ENCODE measurements at places on chromosomes 7 and 10.
A peak's percentile ranks its signal among the peaks of the same experiment; 100 is the strongest.

GRCh38 chr7:5177060-5177459 lies 13.0 kb upstream of the WIPI2 start:
- no peak for DNase-seq

- no peak for DNase-seq
Observed at GRCh38 chr10:101858723-101859500, 15.3 kb upstream of the KCNIP2 start.

DNA sequence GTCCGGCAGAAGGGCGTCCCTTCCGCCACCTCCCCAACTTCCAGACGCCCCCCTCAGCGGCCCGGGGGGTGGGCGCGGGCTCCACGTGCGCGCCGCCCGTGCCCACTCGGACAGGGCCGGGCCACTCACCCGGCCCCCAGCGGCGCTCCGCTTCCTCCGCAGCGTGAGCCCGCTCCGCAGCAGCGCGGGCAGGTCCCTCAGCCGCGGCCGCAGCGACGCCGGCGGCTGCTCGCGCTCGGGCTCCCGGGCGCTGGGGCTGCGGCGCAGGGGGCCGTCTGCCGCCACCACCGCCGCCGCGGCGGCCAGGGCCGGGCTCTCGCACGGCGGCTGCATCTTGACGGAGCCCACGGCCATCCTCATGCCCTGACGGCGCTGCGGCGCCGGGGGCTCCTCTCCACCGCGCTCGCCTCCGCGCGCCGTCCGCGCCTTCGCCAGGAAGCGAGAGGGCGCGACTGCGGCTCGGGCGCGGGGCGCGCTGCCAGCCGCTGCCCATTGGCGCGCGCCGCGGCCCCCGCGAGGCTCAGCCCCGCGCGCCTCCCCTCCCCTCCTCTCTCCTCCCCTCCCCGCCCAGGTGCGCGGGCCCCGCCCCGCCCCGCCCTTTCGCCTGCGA lies at the start of gene RAPGEF5:
RAPGEF5 (minus strand) TSS at position 454 of the 610 bp plus-strand sequence; CDS start at position 360, 94 bp downstream.
- peak; percentile 58 for DNase-seq

GRCh38 chr10:106672517-106673175 lies 491.9 kb downstream of the SORCS1 start:
- no peak for DNase-seq

DNA sequence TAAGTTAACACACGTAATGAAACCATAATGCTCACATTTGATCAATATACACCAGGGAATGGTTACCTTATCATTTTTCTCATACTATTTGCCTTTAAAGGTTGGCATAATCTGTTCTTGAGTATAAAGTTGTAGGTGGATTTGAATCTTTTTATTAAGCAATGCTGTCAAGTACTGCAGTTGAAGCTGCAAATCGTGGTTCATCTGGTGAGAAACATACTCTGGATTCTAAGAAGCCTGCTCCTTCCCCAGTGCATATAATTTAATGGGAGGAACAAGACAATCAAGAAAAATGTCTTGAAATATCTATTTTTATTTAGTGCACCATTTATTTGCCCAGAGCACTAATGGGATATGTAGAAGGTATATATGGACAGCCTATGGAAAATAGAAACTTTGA lies 68.7 kb upstream of the DLX6 start:
- DNase-seq, result no peak

GRCh38 chr10:77431209-77431611 lies 206.4 kb downstream of the KCNMA1 start:
- peak; percentile 27 for DNase-seq

DNA sequence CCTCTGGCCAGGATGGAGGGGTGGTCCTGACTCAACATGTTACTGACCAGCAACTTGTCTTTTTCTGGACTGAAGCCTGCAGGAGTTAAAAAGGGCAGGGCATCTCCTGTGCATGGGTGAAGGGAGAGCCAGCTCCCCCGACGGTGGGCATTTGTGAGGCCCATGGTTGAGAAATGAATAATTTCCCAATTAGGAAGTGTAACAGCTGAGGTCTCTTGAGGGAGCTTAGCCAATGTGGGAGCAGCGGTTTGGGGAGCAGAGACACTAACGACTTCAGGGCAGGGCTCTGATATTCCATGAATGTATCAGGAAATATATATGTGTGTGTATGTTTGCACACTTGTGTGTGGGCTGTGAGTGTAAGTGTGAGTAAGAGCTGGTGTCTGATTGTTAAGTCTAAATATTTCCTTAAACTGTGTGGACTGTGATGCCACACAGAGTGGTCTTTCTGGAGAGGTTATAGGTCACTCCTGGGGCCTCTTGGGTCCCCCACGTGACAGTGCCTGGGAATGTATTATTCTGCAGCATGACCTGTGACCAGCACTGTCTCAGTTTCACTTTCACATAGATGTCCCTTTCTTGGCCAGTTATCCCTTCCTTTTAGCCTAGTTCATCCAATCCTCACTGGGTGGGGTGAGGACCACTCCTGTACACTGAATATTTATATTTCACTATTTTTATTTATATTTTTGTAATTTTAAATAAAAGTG lies 6.0 kb downstream of the PLAU start:
- no peak for DNase-seq

- no peak for DNase-seq
Observed at GRCh38 chr10:132721725-132722124, 64.2 kb downstream of the NKX6-2 start.

DNA sequence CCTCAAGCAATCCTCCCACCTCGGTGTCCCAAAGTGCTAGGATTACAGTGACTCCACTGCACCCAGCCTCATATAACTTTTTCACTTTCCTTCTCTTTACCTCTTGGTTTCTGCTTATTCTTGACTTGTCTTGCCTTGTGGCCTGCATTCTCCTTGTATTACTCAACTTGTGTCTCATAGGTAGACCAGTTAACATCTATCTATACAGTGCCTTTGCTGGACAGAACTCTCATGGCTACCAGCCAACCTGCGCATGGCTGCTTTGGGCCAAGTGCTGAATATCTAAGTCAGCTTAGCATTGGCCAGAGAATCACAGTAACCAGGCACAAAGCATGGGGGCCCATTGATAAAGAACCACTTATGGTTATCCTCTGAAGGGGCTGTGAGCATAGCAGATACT lies 42.6 kb upstream of the ZNRF2 start:
- no peak for DNase-seq

- no peak for DNase-seq
Observed at GRCh38 chr10:33609546-33609945, 275.1 kb upstream of the NRP1 start.

DNA sequence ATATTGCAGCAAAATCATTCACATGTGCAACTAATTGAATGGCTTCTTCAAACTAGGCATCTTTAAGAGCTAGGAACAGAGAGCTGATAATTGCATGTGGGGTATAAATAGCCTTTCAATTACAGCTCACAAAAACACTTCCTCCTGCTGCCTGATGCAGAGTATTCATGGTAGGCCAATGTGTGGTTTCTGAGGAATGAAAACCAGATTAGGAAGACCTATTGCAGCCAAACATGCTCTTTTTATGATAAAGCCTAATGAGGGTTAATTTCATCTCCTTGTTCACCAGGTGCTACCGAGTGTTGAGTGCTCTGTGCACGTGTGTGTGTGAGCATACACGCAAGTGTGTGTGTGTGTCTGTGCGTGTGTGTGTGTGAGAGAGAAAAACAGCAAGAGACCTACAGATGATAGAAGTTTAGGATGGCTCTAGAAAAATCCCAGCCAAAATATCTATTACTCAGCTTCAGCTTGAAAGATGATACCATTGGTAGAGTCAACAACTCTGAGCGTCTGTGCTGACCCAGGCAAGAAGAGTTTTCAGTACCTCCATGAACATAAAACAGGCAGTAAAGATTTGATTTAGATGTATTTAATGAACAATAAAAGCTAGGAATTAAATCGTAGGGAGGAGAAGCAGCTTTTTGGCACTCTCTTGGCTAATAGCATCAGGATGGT lies 448.5 kb upstream of the ANKRD30A start:
- no peak for DNase-seq

DNA sequence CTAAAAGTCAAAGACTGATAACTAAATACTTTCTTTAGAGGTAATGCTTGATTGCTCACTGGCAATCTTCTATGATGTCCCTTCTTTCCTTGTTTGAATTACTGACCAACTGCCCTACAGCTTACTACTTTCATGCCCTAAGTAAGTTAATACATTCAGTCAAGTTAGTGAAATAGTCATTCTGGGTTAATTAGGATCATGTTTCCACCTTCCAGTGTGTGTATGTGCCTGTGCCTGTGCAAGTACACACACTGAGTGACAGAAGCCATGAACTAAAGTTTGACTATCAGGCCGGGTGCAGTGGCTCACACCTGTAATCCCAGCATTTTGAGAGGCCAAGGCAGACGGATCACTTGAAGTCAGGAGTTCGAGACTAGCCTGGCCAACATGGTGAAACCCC lies 187.9 kb downstream of the CACNA2D1 start:
- no peak for DNase-seq

GRCh38 chr7:44042221-44042620 lies 2.3 kb upstream of the DBNL start:
- no peak for DNase-seq

DNA sequence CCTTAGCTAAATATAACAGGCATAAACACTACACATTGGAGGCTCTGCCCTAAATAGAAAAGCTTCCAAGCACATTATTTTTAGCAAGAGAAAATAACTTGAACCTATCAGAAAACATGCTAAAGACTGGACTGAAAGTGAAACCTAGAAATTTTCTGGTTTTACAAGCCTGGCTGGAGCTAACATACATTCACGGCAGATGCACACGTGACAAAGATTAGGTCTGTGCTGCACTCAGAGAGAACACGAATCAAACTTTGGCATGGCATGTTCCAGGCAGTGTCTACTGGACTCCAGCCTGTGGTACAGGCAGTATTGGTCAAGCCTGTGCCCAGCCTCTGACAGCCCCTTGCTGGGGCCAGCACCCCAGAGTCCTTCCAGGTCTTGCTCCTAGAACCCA lies 94.1 kb upstream of the PCBD1 start:
- no peak for DNase-seq

GRCh38 chr7:27250557-27251070 lies 8.0 kb downstream of the EVX1 start:
- DNase-seq, result no peak

DNA sequence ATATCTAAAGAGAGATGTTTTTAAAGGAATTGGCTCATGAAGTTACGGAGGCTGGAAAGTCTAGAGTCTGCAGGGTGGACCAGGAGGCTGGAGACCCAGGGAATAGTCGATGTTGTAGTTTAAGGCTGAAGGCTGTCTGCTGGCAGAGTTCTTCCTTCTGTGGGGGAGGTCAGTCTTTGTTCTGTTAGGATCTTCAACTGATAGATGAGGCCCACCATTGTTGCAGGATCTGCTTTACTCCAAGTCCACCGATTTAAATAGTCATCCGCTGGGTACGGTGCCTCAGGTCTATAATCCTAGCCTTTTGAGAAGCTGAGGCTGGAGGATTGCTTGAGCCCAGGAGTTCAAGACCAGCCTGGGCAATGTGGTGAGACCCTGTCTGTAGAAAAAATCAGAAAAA lies 50.0 kb downstream of the LMTK2 start:
- DNase-seq, result no peak

DNA sequence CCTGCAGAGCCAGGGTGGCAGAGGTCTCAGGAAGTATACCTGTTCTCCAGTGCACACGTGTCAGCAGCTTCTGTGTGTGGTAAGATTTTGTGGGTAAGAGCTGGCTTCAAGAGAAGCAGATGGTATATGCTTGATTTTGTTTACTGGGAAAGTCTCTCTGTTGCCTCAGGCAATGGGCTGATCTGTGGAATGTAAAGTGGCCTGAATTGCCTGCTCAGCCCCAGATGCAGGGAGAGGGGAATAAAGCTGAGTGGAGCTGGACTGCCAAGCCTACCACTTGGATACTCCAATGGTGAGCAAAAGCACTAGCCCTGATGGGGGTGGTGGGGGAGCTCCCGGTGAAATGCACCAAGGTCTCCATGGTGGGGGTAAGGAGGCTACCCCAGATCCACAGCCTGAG lies 156.1 kb downstream of the WDR11 start:
- no peak for DNase-seq

- DNase-seq, result no peak
Observed at GRCh38 chr10:104119996-104120395, 2.0 kb upstream of the SFR1 start.

DNA sequence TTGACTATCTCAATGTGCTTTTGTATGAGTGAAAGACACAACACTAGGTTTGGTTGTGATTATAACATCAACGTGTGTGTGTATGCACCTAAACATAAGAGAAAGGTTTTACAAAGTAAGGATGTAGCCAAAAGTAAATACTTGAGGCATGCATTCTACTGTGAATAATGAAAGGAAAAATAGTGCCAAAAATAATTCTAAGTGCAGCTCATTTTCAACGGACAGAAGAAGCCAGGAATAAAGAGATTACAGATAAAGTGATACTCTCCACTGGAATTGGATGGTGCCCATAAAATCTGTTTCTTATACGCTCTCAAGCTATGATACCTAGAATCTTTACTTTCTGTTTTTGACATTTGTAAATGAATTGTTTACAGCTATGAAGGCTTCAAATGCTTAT lies 135.0 kb upstream of the TMEM72 start:
- DNase-seq, result no peak

- DNase-seq, result no peak
Observed at GRCh38 chr10:6048281-6049030, 13.7 kb downstream of the IL2RA start.

- DNase-seq, result no peak
Observed at GRCh38 chr10:10125676-10126075, 892.0 kb upstream of the CELF2 start.

GRCh38 chr10:70913893-70914240 lies 25.5 kb upstream of the PCBD1 start:
- DNase-seq, result no peak

- DNase-seq, result no peak
Observed at GRCh38 chr7:20918156-20918555, 131.5 kb upstream of the SP8 start.

GRCh38 chr10:124025660-124026588 lies 67.5 kb downstream of the CHST15 start:
- no peak for DNase-seq

DNA sequence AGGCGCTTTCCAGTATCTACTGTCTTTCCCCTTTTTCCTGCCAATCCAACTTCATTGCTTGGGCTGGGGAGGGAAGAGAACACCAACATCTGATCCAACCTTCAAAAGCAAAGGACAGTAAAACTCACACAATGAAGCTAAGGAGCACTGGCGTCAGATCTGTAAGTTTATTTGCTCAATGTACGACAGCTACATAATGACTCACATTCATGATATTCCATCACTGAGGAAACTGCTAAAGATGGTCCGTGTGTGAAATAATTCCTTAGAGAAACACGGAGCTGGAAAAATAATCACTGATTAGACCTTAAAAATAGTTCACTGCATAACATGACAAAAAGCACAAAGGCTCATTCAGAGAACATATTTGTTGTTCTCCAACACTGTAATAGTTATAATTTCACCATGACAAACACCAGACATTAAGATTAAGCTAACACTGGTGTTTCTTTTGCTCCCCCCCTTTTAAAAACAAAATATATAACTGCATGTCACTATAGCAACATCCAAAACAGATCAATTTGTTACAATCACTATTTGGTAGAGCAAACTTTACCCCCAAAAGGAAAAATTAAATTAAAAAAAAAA lies 24.3 kb downstream of the HSPB1 start:
- DNase-seq, result no peak

- no peak for DNase-seq
Observed at GRCh38 chr7:158453663-158454062, 134.0 kb downstream of the PTPRN2 start.

GRCh38 chr10:22322641-22323160 lies 1.8 kb downstream of the BMI1 start:
- DNase-seq, result no peak

GRCh38 chr7:150716939-150717338 lies 526 bp downstream of the GIMAP1 start:
- DNase-seq, result no peak
